Keratinocyte (primary cell): ENCODE measurements at places on chromosomes 2 and 18.

DNA sequence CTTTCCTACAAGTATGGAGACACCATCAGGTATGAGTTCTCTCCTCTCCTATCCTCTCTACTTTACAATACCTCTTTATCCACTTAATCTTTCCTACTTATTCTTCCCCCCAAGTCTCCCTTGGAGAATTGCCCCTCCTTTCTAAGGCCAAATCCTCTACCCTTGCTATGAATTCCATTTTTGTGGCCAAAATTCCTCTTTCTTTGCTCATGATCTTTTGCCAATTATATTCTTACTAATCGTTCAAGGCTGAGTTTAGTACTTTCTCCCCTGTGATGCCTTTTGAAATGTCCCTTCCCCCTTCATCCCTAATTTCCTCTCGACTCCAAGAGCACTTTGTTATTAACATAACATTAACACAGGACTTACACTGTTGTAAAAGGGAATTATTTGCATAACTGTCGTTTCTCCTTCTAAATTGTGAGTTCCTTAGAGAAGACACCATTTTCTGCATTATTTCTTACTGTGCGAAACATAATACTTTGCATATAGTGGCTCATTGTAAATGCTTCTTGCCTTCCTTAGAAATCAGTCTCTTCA is 133.4 kb downstream of the KCTD1 start:
- H3K4me3 ChIP-seq, result no peak overlapping the region
- no peaks in the 10 kb centered on the region for H3K27me3 ChIP-seq
- H3K36me3 ChIP-seq, result no peaks in the 10 kb centered on the region
- no peak for DNase-seq
- H3K27ac ChIP-seq, result no peak overlapping the region

DNA sequence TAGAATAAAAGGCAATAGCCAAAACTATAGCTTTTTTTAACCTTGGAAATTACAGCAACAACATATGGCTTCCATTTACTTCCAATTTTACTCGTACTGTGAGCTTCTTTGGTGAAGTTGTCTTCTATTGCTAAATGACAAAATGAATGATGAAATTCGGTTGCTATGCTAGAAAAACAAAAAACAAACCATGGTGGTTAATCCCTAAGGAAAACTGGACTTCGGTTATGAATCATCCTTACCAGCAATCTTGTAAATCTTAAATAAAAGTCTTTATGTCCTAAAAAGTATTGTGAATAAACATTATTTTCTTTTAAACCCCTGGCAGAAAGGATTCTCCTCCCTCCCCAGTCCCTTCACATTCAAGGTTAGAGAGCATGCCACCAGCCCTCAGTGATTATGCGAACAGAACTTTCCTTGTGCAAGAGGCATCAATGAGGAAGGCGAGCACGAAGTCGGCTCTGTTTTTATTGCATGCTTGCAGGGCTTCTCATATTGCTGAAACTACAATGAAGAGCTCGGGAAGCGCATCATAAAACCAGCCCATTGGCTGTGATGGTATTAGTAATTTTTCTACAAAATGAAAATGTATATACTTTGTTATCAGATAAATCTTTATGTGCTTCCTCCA is 62.9 kb downstream of the ZNF521 start:
- H3K27ac ChIP-seq, result no peak overlapping the region
- no peaks in the 10 kb centered on the region for H3K36me3 ChIP-seq
- H3K27me3 ChIP-seq, result no peaks in the 10 kb centered on the region
- H3K4me3 ChIP-seq, result no peak overlapping the region
- H3K4me1 ChIP-seq, result no peaks in the 10 kb centered on the region

- DNase-seq, result no peak
- H3K4me3 ChIP-seq, result no peak overlapping the region
- no peaks in the 10 kb centered on the region for H3K4me1 ChIP-seq
- H3K36me3 ChIP-seq, result no peaks in the 10 kb centered on the region
- H3K27me3 ChIP-seq, result peaks cover 14% of the 10 kb centered on the region
- no peak overlapping the region for H3K27ac ChIP-seq
Observed at GRCh38 chr2:230899786-230900185, 25.3 kb downstream of the GPR55 start.

DNA sequence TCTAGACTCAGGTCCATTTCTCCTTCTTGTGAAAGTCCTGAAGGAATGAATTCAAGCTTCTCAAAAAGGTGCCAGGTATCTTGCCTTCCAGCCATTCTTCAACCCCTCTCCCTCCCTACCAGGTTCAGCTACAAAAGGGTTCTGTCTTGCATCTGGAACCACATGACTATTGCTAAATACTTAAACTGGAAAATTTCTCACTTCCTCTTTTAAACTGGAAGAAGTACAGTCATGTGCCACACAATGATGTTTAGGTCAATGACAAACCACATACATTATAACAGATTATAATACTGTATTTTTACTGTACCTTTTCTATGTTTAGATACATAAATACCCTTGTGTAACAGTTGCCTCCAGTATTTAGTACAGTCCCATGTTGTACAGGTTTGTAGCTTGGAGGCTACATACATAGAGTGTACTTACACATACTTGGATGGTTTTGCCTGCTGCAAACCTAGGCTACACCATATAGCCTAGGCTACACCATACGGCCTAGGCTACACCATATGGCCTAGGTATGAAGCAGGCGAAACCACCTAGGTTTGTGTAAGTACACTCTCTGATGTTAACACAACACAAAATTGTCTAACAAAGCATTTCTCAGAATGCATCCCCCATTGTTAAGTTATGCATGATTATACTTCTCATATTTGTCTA is 142.0 kb upstream of the DNMT3A start:
- H3K27ac ChIP-seq, result no peak overlapping the region
- no peaks in the 10 kb centered on the region for H3K27me3 ChIP-seq
- peaks cover 26% of the 10 kb centered on the region for H3K4me1 ChIP-seq
- DNase-seq, result no peak
- peaks cover 3% of the 10 kb centered on the region for H3K36me3 ChIP-seq

DNA sequence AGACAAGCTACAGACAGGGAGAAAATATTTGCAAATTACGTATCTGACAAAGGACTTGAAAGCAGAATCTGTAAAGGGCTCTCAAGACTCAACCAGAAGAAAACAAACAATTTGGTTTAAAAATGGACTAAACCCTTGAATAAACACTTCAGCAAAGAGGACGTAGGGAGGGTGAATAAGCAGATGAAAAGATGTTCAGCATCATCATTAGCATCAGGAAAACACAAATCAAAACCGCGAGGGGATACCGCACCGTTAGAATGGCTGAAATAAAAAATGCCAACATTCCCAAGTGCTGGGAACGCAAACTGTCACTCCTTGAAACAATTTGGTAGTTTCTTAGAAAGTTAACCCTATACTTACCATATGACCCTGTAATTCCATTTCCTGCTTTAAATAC is 136.7 kb downstream of the MBP start:
- H3K27ac ChIP-seq, result no peak overlapping the region
- H3K4me3 ChIP-seq, result no peak overlapping the region
- H3K4me1 ChIP-seq, result no peaks in the 10 kb centered on the region
- no peak for DNase-seq
- H3K36me3 ChIP-seq, result no peaks in the 10 kb centered on the region
